Brain (organoid and tissue), 16 donors: ENCODE measurements at places on chromosomes 11 and 22.

- DNase-seq, result no peak
Observed at GRCh38 chr11:14584595-14584994, 59.0 kb upstream of the PDE3B start.

DNA sequence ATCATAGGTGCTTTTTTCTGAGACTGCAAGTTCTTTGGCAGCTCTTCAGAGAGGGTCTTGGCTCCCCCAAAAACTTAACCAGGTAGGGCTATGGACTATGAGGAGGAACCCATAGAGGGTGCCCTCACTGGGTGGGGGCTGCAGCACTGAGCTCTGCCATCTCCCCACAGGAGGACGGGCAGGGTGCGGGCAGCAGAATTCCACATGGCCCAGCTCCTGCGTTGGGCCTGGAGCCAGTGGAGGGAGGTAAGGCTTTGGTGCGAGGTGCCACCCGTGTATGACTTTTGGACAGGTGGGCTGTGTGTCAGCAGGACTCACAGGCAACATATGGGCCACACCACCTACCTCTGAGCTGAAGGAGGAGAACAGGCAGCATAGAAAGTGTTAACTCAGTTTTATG, 58.4 kb downstream of the PISD start:
- DNase-seq, result no peak

DNA sequence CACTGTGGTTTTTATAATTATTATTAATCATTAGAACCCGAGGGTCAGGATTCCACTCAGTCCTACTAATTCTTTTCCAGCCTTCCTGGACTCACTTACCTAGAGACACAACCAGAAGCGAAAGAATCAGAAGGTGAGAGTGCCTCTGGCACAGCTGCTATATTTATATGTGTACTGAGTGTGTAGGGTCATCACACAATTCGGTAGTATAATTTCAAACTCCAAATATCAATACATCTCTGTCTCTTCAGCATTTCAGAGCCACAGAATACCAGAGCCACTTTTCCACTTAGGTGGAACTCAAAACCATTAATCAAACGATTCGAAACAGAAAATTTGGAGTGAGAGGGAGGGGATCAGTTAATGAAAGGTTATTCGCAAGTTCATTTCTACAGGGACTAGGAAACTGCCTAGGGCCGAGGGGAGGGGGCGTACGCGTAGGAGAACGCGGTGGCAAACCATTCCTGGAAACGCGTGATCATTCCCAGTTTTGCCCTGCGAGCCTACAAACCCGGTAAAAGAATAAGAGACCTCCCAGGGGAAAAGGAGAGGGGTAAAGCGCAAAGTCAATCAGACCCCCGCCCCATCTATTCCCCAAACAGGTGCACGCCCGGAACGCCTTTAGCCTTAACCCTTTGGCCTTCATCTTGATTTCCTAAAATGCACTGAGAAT, 5.4 kb downstream of the BSX start:
- peak; percentile 63 for DNase-seq

- DNase-seq, result no peak
Observed at GRCh38 chr22:35732116-35732515, 14.4 kb downstream of the APOL5 start.

GRCh38 chr11:64722141-64723065, 594 bp downstream of the NRXN2 start:
- no peak for DNase-seq

DNA sequence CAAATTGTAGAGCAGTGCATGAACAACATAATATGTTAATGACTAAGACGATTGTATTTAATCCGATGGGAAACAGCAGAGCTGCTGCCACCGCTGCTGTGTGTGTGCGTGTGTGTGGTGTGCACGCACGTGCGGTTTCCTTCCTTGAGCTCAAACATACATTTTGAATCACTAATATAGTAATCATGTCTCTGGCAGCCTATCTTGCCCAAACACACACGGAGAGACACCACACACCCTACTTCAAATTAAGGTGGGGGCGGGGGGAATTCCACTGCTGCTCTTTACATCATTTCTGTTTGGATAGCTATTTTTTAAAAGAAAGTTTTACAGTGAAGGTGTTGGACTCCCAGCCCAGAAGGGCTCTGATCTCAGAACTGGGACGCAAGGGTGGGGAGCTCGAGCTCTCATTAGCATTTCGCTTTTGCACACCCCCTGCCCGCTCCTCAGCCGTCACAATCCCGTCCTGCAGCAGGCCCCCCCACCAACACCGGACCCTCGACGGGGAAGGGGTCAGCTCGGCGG, 651 bp upstream of the FAM83F start:
- DNase-seq, result peak; percentile 64

GRCh38 chr11:76616676-76617552, 53.6 kb downstream of the LRRC32 start:
- DNase-seq, result no peak

DNA sequence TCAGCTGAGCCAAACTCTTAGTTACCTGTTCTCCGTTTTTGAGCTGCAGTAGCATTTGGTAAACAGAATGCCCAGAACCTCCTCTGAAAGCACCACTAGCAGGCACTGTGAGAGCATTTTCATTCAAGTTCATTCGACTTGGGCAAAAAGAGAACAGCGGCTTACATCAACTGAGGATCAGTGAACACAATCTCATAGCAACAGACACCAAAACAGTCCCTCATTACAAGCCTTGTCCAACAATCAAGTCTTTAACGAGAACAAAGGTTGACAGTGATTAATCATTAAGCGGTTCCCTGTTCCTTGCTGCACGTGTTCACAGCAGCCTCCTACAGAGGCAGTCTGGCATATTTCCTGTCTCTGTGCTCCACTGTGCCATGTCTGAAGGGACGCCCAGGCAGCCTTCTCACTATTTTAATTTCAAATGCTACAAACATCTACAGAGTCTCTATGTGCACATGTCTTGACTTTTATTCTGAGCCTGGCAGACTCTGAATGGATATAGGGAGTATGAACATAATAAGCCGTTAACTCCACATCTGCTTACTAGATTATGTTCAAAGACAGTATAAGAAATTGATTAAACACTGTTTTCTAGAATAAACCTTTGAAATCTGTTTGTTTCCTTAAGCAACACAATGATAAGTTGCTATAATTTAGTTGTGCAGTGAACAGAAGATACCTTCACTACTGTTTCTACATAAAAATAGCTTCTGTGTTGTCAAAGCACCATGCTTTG, 88.3 kb upstream of the MTMR2 start:
- DNase-seq, result peak; percentile 90

DNA sequence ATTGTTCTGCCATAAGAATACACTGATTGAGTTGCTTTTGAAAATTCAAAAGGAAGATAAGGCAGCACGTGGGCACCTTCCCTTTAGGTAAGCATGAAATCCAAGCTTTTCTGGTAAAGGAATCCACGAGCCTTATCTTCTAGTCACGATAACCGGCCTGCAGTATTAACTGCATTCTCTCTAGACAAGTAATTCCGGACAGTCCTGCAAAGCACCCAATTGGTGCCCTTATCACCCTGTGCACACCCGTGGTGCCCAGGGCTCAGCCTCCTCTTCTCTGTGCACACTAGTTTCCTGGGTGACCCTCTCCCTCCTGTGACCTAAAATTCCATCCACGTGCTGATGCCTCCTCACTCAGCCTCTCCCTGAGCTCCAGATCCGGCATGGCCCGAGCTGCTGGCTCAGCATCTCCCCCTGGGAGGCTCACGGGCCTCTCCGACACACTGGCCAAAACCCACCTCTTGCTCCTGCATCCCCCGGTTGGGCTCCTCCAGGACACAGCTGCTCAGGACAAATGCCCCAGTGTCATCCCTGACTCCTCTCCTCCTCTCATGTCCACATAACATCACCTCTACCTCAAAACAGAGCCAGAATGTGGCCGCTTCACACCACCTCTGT, 63.7 kb downstream of the PACSIN2 start:
- DNase-seq, result no peak

DNA sequence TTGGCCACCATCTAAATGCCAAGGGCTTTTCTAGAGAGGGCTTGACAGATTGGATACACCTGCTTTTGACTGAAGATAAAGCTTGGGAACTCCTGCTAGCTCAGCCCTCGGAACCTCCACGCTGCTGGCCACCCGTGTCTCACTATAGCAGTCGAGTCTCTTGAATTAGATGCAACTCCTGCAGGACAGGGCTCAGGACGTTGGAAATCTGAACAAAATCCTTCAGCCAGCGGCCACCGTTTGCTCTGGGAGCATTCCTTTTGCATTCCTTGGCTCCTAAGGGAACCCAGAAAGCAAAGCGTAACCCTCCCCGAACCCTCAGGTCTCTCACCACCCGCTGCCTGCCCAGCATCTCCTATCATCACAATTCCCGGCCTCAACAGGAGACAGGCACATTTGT, 77.8 kb downstream of the GRIK4 start:
- no peak for DNase-seq

- no peak for DNase-seq
Observed at GRCh38 chr11:72351836-72352235, 82.5 kb downstream of the CLPB start.

DNA sequence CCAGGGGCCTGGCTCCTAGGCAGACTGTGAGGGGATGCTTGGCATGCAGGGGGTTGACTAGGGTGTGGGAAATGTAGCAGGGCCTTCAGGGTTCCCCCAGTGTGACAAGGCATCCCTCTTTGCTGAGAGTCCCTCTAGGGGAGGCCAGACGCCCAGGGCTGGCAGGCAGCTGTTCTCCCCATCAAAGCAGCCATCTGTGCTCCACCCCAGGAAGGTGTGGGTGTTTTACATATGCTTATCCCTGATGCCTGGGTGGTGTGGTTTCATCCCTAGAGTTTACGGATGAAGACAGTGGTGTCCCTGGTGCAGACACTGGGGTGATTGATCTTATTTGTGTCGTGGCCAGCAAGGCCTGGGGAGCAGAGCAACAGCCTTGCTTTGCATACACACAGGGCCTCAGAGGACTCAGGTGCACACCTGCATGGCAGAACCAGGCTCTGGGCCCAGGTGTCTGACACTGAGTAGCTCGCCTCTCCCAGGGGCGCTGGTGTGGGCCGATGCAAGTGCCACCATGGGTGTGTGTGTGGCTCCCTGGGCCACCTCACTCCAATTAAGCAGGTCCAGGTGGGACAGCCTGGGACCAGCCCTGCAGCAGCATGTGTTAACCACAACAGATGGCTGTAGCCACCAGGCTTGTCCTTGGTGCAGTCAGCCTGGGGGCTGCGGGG, 74.2 kb downstream of the MED15 start:
- DNase-seq, result no peak

GRCh38 chr11:69290806-69291205, 3.1 kb upstream of the MYEOV start:
- DNase-seq, result no peak

DNA sequence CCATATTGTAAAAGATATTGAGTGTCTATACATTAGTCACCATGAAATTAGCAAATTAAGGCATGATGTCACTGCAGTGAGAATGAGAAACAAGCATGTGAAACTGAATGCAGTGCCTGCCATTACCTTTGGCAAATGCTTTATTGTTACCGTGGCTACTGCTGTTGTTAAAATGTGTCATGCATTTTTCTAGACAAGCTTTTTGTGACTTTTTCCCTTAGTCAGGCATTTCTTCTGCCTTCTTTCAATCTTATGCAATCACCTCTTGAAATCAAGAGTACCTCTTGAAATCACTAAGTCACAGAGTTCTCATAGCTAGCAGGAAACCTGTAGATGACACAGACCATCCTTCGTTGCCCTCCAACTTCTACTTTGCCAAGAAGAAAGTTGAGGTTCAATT, 461.7 kb upstream of the TENM4 start:
- DNase-seq, result no peak

DNA sequence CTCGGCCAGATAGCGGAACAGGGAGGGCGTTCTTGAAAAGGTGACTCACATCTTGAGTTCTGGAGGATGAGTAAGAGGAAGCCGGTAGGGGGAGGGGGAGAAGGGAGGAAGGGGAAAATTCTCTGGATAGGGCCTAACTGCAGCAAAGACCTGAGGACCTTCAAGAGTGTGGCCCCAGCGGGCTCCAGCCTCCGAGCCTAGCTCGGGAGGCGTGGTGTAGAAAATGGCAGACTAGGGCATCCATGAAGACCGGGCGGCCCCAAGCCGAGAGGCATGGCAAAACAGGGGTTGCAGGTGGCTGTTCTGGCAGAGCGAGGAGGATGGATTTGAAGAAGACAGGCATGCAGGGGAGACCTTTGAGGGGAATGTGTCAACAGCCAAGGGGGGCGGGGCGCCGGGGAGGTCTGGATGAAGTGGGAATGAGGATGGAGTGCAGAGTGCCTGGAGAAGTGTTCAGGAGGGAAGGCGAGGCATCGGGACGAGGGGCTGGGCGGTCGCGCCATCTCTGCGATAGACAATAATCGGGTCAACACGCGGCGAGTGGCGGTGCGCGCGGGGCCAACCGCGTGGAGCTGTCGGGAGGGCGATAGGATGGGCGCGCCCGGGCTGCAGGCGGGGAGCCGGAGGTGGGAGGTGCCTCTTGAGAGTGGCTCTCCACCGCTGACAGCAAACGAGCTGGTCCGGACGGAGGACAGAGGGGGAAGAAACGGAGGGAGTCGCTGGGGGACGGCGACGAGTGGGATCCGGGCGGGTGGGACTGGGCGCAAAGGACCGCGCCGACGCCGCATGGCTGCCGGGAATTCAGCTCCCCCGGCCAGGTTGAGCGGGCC, 40.0 kb upstream of the CREB3L1 start:
- DNase-seq, result peak; percentile 46

GRCh38 chr22:49216579-49216978, 611.1 kb downstream of the BRD1 start:
- DNase-seq, result no peak

- no peak for DNase-seq
Observed at GRCh38 chr22:37016134-37016910, 2.9 kb downstream of the TST start.

GRCh38 chr11:15223318-15223717, 108.6 kb downstream of the INSC start:
- DNase-seq, result peak; percentile 68

DNA sequence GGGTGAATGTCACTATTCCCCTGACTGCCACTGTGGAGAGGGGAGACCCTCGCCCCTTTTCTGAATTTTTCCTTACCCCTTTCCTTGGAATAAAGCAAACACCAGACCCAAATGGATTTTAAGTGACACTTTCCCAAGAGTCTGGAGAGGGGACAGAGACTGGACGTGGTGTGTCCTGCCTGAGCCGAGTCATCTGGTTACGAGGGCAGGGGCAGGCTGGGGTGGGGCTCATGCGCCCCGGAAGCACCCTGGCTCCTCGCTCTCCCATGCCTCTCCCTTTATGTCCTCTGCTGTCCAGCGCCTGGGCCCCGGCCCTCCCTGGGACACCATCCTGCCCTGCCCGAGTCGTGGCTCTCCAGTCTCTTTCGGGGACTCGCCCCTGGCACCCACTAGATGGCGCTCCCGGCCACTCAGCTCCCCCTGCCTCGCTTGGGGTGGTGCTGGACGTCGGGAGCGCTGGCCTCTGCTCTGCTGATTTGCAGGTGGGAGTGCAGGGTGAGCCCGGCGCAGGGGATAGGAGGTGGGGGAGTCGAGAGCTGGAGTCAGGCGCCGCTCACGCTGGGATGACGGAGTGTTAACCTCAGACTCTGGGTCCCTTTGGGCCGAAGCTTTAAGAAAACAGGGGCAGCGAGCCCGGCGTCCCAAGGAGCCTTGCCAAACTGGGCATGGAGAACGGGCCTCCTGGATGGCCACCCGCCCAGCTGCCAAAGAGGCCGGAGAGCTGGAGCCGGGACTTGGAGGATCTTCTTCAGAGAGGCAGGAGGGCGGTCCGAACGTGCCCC, 89.8 kb downstream of the RPS6KA4 start:
- DNase-seq, result peak; percentile 92
